ENCODE measurements at places on chromosomes 11 and 22.

DNA sequence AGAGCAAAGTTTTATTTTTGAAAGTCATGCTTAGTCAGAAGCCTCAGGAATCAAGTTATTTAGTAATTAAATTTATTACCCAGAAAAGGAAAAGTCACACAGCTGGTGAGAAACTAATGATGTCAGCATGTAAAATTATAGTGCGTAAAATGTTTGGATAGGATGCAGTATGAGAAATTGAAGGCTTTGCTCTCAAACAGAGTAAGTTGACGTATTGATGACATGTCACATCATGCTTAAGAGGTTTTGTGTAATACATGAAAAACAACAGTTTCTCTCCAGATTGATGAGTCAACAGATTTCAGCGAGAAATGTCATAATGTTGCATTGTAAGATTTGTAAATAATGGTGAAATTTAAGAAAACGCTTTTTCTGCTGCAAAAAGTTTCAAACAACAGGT, 769.8 kb downstream of the METTL15 start:
- no peak for DNase-seq

DNA sequence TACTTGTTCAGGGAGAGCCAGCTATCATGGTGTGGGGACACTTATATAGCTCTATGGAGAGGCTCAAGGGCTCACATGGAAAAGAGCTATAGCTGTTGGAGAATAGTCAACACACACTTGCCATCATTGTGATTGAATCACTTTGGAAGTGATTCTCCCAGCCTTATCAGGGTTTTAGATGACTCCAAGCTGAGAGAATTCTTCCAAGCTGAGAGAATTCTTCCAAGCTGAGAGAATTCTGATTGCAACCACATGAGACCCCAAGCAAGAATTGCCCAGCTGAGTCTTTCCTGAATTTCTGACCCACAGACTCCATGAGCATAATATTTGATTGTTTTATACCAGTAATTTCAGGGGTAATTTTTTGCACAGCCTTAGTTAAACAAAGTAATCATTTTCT, 1318.3 kb upstream of the RAG2 start:
- no peak for DNase-seq

DNA sequence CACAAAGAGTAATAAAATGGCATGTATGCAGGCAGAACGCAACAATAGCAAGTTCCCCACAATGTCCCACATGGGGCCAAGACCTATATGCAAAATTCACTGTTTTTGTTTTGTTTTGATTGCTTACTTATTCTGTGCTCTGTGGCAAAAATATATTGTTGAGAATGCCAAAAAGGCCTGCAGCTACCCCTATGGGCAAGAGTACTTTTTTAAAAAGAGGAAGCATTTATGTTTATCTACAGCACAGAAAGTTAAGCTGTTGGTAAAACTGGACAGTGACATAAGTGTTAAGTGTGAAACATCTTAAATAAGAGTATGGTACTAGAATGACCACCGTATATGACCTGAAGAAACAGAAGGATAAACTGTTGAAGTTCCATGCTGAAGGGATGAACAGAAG, 301.9 kb upstream of the ZC3H12C start:
- no peak for DNase-seq

DNA sequence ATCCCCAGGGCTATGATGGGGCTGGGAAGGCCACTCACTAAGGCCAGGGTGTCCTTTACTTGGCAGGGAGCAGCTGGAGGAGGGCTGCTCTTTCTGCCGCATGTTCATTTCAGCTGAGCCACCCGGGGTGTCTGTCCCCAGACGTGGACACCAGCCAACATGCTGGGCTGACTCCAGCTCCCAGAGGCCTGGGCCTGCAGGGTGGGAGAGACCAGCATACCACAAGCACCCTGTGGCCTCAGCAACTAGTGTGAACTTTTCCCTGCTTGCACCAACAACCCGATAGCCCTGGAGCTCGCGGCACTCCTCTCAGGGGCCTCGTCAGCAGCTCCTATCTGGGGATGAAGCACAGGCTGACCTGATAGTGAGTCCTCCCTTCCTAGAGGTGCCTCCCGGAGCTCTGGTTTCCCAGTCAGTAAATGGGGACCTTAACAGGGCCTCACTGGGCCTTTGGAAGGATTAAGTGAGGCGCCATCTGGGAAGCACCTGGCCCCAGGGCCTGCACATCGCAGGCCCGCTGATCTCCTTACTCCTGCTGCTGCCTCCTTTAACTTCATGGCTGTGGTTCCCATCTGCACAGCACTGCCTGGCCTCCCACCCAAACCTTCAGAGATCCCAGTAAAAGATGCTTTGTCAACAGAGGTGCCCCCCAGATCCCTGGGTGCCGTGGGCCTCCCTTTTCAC, 83.4 kb downstream of the GALNT18 start:
- no peak for DNase-seq

GRCh38 chr11:3147257-3147619, 17.9 kb downstream of the OSBPL5 start:
- no peak for DNase-seq

DNA sequence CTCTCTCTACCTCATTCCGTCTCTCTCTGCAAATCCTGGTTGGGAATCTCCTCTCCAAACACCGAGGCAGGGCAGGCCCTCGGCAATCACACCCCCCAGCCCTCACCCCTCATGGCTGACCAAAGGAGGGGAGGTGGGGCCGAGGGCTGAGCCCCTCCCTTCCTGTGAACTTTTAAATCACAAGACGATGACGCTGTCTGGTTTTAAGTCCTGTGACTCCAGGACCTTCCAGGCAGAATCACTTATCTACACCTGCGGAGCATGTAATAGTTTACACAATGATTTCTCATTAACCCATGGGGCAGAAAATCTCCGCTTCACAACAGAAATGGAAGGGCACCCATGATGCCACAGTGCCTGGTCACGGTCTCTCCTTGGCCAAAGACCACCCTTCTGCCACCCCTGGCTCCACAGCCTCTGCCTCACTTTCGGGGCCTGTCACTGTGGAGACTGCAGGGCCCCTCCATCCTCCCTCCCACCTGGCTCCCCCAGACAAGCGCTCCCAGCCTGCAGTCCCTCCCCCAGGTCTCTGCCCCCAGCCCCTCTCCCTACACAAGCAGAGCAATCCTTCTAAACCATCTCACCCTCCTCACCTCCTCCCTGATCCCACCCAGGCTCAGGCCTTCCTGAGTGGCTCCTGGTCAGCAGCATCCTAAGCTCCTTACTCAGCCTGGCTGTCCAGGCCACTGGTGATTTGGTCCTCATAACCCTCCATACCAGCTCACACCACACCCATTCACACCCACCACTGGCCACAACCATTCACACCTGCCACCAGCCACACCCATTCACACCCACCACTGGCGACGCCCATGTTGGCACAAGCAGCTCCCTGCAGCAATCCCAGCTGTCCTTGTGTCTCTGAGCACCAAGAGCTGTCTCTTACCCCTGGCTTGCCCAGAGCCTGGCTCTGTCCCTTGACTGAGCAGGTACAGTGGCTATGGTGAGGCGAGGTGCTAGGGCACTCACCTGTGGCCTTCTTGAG, 30.7 kb upstream of the ARFGAP3 start:
- DNase-seq: no peak

GRCh38 chr11:12214751-12215150, 104.4 kb downstream of the MICAL2 start:
- DNase-seq: no peak
